NCI-H2171 treated with DMSO at 0.1 percent for 48 hours (cell line): ENCODE measurements at places on chromosomes 3 and 15.

- no peak for DNase-seq
Observed at GRCh38 chr3:157407769-157408168, 28.9 kb upstream of the PTX3 start.

DNA sequence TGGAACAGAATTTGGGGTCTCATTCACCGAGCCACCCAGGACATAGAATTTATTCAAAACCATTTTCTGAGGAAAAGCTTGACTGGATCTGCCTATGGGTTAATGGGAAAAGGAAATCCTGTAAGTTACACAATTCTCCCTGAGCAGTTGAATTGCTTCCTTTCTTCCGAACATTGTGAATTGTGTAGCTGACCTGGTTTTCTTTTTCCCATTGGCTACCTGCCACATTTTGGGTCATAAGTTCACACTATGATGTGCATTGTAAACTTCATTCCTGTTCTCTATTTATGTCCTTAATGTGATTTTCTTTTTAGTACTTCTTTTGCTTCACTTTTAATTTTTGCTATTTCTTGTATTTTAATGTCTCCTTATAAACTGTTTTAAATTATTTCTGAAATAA lies 386.0 kb upstream of the LRRC3B start:
- no peak for DNase-seq

DNA sequence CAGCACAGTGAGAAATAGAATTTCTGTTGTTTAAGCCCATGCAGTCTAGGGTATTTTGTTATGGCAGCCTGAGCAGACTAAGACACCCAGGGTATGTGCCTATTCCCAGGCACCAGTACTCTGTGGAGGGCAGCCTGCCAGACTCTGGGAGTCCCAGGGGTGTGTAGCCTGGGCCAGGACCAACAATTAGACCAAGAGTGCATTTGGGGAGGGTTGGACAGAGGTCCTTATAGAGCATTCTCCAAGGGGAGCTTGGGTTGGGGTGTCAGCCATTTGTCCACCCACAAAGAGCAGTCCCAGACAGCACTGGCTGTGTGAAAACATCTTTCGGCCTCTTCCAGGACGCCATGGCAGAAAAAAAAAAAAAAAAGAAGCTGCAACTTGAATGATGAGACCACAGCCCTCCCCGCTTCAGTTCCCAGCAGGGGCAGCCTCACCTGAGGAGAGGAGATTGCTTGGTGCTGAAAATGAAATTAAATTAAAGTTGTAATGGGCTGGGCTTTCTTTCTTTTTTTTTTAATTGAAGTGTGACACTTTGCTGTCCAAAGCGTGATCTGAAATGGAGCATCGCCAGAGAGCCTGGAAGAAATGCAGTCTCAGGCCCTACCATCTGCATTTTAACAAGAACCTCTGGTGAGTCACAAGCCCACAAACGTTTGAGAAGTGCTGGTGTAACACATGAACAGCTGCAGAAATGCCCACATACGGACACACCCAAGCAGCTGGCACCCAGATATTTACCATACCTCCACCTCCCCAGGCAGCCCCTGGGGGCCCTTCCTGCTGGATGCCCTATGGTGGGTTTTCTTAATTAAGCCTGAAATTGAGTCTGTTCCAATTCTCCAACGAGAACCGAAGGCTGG lies 21.3 kb upstream of the CAV3 start:
- peak; percentile 83 for DNase-seq

GRCh38 chr3:193954752-193955151 lies 181.2 kb upstream of the HES1 start:
- no peak for DNase-seq

GRCh38 chr3:29758434-29759322 lies 477.8 kb downstream of the RBMS3 start:
- DNase-seq = no peak

GRCh38 chr15:91941871-91942658 lies 88.6 kb downstream of the SLCO3A1 start:
- peak; percentile 22 for DNase-seq

DNA sequence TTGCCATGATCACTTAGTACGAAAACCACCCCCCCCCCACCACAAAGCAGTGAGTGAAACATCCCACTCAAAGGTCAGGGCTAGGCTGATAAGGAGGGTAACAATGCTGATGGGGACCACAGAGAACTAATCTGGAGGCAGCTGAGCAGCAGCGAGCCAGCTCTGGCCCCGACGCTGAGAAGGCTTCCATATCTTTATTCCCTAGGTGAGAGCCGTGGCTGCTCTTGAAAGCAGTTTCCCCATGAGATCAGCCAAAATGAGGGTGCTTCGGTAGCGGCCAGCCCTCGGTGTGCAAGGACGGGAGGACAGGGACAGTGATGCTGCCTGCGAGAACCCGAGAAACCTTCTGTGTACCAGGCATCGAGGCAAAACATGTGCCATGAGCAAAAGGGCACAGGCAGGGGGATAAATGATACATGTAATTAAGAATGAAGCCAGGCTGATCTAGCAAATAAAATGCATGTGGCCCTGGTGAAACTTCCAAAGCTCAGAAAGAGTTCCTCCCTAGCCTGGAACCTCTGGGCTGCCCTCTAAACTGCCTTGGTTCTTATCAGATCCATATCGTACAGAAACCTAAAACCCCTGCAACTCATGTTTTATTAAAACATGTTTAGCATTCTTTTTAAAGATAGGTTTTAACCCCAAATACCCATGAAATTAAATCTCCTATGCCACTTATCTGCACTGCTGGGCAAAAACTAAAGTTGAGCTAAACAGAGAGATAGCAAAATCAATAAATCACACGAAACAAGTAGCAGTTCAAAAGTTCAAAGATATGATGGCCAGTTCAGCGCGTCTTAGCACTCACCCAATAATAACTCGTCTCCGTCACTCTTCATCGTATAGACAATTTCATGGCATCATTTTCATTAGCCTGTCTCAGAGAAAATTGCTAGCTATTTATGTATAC lies 337.3 kb downstream of the FOXP1 start:
- DNase-seq = no peak
